ENCODE measurements at places on chromosomes 1 and 21.

- no peak for DNase-seq
These were observed 67.4 kb upstream of the CNIH3 start for GRCh38 chr1:224548676-224549075.

DNA sequence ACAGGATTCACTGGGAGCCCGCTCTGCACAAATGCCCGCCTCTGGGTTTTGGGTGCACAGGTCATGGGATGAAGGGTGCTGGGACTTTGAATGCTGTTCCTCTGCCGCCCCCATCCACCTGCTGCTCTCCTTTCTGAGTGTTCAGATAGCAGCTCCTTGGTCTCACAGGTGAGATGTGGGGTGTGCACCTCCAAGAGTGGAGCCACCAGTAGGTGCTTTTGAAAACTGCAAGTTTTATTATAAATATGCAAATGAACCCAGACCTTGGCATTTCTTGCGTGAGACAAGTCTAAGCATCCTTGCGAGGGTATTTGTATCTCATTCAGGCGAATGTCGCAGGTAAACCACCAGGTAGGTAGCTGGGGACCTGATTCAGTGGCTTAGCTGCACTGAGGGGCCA, 30.2 kb downstream of the OBSCN start:
- no peak for DNase-seq

- no peak for DNase-seq
These were observed 96.0 kb upstream of the DUSP10 start for GRCh38 chr1:221837896-221838295.

GRCh38 chr1:23801338-23801748, 789 bp upstream of the GALE start:
- no peak for DNase-seq

GRCh38 chr1:64495878-64496277, 25.9 kb downstream of the CACHD1 start:
- DNase-seq = no peak

GRCh38 chr1:2185880-2186855, 8.4 kb downstream of the FAAP20 start:
- DNase-seq = no peak

DNA sequence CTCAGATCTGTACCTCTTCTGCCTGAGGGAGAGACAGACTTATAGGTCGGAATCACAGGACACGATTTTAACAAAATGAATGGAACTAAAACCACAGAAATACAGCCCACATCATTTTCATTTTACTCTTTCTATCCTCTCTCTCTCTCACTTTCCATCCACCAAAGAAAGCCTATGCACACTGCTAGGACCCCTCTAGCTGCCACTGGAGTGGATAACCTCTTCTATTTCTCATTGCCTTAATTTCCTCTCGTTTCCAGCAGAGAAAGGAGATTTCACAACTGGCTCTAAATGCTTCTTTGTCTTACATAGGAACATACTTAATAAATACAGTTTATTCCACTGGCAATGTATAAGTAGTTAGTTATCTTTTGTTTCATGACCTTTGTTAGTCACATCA, 867.8 kb upstream of the ADGRL4 start:
- DNase-seq = no peak

GRCh38 chr1:78519446-78519845, 28.7 kb downstream of the PTGFR start:
- DNase-seq = no peak

DNA sequence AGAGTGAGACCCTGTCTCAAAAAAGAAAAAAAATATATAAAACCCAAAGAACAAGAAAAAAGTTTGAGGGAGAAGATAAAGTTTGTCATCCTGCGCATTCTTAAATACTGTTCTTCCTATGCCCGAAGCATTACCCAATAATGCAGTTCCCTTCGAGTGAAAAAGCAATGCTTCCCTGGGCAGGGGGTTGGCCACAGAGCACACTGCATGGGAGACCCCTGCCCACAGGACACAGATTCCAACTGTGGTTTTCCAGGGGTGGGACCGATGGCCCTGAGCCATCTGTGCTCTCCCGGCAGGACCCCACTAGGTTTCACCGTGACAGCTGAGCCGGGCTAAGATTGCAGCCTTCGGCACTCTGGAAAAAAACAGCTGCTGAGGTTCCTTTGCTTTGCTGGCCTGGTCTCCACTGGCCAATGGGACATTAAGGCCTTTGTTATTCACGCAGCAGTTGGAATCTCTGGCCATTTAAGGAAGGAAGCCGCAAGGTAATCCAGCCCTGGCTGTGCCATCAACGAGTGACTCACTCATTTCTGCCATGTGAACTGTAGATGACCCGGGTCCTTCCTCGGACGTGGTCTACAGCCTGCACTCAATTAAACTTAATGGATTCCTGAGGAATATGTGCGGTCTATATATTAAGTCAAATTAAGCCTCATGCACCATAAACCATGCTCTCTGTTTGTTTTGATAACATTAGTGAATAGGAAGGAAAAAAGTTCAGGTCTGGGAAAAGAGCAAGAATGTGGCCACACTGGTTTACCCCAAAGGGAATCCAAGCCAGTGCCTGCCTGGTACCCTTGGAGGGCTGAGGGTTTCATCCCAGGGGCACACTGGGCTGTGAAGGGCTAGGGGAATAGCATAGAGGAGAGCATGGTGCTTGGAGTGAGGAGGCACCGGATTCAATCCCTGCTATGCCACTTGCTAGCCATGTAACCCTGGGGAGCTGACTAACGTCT, 163.2 kb downstream of the ZBTB18 start:
- no peak for DNase-seq

DNA sequence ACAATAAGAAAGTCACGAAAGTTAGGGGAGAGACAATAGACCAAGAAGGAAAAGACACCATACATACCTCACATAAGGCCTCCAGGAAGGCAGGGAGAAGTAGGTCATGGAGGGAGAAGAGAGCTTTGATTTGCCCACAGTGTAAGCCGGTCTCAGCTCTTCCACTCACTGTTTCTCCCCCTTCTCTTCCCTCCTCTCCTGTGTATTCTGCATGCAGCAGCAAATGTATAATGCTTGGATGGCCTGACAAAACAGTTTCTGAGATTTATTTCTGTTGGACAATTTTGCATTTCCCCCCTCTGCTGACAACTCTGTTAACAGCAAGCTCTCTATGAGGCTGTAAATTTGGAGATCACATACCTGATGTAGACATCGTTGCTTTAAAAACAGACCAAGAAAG, 318.9 kb downstream of the OMA1 start:
- no peak for DNase-seq

GRCh38 chr1:210482945-210483617, 154.4 kb downstream of the HHAT start:
- no peak for DNase-seq
